Omental fat pad (tissue), 4 donors: ENCODE measurements at places on chromosomes 6 and 20. TPM values are rescaled to one million over a fixed set of nuclear protein-coding genes. Genes with fewer than 3 reads are reported as not detected.

HDGFL1 gene
- total RNA-seq: not detected

DNA sequence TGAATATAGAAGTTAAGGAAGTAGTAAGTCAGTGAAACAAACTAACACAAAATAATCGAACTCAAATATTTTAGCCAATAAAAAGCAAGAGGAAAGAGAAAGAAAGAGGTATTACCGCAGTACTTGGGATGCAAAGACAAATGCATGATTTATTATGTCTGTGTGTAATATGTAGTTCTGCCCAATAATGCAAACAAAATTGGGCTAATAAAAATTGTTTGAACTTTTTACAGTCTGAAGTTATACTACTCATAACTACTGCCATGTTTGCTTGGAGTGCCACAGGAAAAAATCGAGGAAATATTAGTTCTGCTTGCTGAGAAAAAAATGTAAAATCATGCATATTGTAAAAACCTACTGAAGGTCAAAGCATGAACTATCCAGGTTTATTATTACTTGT is 360.3 kb upstream of the KCNQ5 start:
- DNase-seq: no peak

DNA sequence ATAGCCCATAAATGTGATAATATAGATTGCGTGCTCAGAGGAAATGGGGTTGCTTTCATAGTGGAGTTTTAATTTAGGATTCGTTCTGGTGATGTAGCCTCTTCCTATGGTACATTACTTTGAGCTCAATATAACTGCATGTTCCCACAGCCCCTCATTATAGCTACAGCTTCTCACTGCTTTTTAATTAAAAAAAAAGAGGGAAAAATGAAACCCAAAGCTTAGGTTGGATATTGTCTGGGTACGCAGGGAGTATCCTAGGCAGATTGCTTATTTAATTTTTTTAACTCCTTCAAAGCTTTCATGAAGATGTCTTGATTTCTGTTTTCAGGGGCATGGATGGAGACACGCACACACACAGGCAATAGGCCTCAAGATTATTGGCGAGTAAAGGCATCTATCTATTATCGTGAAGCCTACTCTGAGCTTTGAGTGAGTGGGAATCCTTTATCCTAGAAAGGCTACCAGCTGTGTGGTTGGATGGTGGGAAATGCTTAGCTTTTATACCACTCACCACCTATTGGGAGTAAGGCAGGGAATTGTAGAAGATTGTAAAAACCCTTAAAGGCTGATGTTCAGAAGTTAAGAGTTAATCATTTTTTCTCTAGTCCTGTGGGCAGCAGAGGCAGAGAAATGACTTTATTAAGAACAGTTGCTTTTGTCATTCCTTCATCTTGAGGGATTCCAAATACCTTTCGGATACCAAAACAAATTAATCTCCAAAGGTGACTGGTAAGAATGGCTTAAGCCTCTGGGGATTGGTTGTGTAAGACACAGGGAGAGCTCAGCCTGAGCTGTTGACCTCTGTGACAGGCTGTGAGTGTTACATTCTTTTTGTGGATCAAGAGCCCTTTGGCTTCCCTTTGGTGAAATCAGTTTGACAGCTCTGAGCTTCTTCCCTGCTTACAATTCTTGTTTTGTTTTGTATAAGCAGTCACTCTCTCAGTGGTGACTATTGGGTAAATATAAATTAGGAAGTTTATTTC is 33.4 kb downstream of the CTNNBL1 start:
- DNase-seq: no peak

DNA sequence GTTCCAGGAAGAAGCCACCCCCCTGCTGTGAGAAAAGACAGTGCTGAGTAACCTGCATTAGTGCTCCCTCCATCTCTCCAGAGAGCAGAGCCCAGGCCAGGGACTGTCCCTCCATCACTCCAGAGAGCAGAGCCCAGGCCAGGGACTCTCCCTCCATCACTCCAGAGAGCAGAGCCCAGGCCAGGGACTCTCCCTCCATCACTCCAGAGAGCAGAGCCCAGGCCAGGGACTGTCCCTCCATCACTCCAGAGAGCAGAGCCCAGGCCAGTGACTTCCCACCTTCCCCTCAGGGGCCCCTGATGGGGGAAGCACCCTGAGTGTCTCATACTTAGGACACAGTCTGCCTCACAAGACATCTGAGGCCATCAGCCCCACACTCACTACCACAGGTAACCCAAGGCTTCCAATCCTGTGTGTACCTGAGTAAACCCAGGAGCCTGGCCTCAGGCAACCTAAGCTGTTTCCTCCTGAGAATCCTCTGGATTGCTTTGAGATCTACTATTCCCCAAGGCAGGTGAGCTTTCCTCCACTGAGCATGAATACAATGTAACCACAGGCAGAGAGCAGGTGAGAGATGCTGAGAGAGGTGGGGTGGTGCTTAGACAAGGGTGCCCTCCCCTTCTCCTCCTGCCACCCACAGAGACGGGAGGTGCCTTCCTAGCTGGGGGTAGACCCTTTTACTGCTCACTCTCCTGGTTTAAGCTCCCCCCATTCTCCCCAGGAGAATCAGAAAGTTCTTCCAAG is 4.9 kb downstream of the TBXT start:
- DNase-seq: no peak

VGLL2 gene
- total RNA-seq: not detected

DNA sequence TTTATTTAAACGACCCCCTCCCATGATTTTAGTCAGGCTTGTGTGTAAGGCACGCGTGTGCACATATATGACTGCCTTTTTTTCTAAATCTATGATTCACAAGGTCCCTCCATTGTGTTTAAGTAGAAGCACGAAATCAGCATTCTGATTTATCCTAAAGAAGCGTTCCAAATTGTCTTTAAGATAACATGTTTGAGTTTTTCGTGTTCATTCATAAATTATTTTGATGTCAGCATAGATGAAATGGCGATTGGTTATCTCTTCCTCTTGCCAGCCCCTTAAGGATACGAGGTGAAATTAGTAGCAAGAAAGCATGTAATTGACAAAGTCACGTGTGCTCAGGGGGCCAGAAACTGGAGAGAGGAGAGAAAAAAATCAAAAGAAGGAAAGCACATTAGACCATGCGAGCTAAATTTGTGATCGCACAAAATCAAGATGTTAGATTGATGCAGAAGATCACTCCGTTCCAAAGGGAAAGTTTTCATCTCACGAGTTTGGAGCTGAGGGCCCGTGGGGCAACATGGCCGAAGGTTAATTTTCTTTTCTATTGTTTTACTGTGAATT is at the start of gene LIN28B:
Gene LIN28B, plus strand, starts transcription at position 377 of the 564 bp plus-strand sequence. Its CDS starts 144 bp downstream, at position 521.
- DNase-seq: no peak

WFDC10B gene
- total RNA-seq: not detected

DNA sequence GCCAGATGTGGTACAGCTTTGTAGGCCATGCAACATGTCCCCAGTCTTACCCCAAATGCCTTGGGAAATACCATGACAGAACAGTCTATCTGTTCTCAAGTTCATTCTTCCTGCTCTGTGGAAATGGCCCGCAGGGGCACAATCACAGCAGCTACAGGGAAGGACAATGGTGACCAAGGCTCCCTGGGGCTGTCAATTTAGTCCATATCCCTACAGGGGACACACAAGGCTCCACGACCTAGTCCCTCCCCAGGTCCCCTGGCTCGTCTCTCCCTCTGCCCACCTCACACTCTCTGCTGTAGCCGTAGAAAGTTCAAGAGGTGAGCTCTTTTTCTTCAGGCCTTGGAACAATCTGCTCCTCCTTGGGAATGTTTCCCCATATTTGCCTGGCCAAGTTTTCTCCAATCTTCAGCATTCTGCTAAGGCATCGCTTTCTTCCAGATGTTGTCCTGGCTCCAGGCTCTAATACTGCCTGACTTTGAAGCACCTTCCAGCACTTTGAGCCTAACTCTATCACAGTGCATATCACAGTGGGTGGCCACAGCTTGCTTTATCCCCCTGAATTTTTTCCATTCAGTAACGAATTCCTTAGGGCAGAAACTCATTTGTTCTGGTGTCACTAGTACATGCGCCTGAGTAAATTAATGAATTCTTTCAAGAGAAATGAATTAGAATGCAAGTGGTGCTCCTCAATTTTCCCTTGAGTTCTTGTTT is 92.6 kb downstream of the MAP3K7 start:
- DNase-seq: no peak

DNA sequence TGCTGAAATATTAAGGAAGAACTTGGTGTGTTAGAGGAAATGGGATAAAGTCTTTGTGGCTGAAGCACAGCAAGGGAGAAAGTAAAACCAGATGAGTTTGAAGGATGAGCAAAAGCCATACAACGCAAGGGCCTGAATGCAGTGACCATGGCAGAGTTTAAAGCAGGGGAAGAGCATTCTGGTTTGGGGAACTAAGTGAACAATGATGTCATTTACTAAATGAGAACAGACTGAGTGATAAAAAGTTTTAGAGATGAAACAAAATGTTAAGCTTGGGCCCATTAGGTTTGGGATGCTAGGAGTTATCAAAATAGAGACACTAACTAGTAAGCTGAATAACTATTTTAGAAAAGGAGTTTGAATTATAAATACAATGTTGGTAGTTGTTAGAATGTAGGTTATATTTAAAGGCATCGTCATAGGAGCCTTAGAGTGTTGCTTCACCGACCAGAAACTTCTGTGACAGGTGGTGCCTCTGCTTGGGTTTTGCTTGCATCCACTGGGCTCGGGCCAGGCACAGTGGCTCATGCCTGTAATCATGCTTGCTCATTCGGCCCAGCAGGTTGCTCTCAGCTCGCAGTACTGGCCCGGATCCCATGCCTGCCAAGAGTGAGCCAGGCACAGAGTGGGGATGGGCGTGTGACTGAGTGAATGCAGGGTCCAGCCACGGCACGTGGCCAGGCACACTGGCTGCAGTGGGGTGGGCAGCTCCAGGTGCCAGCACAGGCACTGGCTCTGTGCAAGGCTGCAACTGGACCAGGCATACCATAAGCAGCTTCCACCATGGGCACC is 37.4 kb upstream of the OPRM1 start:
- DNase-seq: no peak

- no peak for DNase-seq
These were observed 93.4 kb downstream of the ANKS1A start for GRCh38 chr6:34982424-34982852.

TGM3 gene
- total RNA-seq: not detected

DNA sequence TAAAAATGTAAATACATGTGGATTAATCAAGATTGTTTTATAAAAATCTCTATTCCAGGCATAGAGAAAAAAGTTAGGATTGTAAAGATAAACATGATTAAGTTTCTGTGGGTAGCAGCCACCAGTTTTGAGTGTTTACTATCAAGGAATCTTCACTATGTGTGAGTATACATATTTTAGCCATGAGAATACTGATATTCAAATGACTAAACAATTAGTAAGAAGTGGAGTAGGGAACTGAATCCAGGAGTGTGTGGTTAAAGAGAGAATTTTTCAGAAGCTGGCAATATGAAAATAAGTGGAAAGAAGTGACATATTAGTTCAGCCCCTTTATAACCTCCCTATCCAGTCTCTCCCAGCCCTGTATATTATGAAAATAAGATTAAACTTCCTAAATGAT is 10.3 kb downstream of the ELOVL2 start:
- no peak for DNase-seq

WFDC5 gene
- total RNA-seq: not detected

GRCh38 chr20:23343590-23343989 is 7.0 kb upstream of the NXT1 start:
- no peak for DNase-seq

- no peak for DNase-seq
These were observed 77.0 kb downstream of the PLCB1 start for GRCh38 chr20:8209061-8209460.

HEY2 gene
- total RNA-seq: 1.5 TPM

DNA sequence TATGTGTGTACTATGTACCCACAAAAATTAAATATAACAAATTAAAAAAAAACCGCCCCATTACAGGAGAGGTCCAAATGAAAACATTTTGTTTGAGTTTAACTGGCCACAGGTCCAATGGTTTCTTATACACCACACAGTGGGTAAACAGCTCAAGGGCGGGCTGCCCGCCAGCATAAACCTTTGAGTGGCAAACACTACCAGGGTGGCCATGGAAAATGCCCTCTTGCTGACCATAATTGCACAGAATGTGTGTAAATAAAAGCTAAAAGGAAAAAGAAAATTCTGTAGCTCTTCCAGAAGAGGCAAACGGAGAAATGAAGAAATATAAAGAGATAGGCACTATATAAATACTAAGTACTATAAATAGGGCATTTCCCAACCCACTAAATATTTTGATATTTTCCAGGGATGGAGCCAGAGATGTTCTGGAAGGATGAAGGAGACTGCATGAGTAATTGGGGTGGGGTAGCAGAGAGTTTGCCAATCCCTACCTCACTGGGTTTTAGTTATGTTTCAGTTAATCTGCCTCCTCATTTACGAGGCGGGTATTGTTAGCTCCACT is 1.1 kb upstream of the CDC5L start:
- DNase-seq: no peak

GRCh38 chr6:99810942-99811620 is 182.9 kb downstream of the MCHR2 start:
- no peak for DNase-seq

DNA sequence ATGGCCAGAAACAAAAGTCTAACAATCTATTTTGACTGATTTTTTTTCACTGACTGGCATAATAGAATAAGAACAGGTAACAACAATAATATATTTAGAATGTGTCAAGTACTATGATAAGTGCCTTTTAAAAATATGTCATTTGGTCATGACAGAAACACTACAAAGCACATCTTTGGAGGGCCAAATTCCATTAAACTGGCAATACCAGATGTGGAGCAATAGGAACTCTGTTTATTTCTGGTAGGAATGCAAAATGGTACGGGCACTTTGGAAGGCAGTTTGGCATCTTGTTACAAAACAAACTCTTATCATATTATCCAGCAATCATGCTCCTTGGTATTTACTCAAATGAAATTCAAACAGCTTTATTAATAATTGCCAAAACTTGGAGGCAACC is 39.3 kb downstream of the TENT5A start:
- no peak for DNase-seq

- no peak for DNase-seq
These were observed 8.8 kb upstream of the TAF8 start for GRCh38 chr6:42041481-42042053.

DNA sequence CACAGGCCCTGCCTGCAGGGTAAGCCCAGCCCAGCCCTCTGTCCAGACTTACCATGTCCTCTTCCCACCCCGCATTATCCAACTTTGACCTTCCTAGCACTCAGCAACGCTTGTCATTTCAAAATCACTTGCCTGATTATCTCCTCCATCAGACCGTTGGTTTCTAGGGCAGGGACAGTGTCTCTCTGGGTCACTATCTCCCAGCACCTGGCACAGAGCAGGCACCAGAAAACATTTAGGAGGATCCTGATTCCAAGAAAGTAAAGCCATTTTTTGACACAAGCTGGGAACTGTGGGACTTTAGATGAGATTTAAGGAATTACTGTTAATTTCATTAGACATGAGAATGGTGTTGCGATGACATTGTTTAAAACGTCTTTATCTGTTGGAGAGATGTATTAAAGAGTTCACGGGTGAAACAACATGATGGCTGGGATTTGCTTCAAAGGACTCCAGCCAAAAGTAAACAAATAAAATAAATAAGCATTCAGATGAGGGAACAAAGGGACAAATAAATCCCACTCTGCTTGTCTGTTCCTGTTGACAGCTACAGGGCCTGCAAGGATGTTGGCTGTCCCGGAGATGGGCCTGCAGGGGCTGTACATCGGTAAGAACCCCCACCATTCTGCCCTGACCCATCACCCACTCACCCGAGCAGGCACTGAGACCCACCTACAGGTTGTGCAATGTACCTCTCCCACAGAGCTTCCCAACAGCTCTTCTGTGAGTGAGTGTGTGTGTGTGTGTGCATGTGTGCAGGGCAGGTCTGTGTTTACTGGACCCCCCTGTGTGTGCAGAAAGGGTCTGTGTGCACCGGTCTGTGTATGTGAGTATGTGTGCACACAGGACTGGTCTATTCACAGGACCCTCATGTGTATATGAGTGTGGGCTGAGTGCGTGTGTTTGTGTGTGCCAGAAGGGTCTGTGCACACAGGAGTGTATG is 5.9 kb downstream of the HSPA12B start:
- DNase-seq: no peak
